Activated CD4-positive, alpha-beta T cell treated with anti-CD3 and anti-CD28 coated beads, Interleukin-2, amount 50 U/mL, for 24 hours (primary cell): ENCODE measurements at places on chromosomes 1 and 21.

DNA sequence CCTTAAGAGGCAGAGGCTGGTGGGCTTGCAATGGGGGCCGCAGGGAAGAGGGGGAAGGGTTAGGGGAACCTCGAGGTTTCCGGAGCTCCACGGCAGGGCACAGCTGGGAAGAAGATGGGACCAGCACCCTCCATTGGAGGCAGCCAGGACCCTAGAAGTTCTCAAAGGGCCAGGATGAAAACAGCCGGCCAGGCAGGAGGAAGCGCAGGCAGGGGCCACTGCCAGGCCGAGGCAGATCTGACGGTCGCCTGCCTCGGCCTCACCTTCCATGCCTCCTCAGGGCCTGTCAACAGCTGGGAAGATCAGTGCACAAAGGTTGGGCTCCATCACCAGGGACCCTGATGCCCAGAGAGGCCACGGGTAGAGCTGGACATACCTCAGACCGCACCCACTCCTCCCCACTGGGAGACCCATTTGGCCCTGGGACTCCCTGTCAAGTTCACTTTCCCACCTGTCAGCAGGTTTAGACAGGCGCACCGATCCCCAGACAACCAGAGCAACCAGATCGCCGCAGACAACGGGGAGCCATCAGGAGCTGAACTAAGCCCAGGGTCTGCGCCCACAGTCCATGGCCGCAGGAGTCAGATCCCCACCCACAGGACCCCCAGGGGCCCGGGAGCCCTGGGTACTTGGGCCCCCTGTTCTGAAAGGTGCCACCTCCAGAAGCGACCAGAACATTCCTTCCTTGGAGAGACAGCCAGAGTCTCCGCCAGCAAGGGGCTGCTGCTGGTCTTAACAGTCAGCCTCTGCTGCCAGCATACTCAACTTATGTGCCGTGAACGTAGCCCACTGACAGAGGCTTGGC lies 2.2 kb downstream of the SLC19A1 start:
- no peak for DNase-seq

DNA sequence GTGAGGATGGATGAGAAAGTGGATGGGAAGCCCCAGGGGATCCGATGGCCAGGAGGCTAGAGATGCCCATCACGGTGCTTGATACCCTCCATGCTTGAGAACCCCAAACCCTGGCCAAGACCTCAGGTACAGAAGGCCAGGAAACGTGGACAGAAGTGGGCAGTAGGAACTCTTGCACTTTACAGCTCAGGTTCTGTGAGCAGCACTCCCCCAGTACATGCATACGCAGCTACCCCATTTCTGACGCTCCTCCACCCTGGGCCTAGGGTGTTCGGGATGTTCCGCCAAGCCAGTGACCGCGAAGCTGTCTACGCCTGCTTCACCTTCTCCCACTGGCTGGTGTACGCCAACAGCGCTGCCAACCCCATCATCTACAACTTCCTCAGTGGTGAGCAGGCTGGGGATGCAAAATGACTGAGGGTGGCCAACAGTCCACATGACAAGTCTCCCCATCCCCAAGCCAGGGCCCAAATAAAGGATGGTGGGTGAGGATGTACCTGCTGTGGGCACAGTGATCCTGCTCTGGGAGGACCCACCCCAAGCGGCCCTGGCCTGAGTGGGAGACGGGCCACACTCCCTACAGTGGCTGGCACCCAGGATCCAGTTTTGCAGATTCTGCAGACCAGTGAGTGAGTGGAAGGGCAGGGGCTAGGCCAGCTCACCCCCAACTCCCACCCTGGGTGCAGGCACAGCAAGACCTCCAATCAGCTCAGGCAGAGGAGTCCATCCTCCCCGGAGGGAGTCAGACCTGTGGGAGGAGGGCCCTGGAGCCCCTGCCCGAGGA lies 7.4 kb downstream of the HCRTR1 start:
- no peak for DNase-seq

GRCh38 chr1:68973459-68974244 lies 476.8 kb upstream of the DEPDC1 start:
- no peak for DNase-seq

DNA sequence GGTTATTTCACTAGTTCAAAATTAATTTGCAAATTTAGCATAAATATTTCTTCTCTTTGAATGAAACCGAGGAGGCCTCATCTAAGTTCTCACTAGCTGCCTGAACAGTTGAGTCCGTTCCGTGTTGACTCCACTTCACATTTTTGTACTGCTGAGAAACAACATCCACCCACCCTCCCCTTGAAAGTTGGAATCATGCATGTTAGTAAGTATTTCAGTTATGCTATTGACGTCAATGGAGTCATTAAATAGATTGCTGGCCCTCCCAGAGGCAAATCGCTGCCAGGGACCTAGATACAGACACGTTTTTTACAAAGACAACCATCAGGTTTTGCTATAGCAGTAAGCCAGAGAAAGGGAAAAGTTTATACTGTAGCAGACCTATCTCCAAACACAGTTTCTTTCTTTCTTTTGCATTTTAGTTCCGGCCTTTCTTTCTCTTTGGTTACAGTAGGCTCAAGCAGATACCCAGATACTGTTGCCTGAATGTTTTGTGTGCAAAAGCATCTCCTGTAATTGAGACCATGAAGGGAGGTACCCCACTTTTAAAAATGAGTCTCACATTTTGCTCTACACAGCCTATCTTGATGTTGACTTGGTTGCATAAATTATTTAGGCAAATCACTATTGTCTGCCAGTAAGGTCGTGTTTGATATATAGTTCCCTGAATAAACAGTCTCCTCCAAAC lies 262.6 kb upstream of the SGIP1 start:
- peak; percentile 57 for DNase-seq

- DNase-seq: no peak
Observed at GRCh38 chr21:18373606-18374005, 30.0 kb downstream of the TMPRSS15 start.

GRCh38 chr1:221072214-221072613 lies 193.0 kb downstream of the HLX start:
- DNase-seq: no peak

DNA sequence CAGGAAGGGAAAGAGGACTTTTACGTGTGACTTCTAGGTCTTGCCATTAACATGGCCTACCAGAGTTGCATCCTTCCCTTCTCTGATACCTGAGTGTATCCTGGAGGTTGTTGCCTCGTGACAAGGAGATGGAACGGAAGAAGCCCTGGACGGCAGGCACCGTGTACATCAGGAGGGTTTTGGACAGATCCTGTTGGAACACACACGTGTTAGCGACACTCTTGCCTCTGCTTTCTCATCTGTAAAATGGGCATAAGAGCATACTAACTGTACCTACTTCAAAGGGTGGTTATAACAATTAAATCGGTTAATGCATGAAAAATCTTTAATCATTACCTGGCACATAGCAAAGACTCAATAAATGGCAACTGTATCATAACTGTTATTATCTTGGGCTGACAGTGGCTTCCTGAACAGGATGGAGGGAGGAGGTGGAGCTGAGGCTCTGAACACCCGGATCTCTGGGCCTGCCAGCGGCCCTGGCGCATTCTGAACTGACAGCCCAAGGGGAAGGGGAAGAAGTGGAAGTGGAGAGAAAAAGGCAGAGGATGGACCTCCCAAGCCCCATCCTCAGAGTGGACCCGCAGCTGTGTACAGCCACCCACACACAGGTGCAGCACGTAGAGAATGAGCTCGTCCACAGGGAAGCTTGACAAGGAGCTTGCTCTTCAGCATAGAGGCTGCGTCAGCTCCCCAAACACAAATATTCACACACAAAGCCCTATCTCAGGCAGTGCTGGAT lies 30.2 kb upstream of the EXOSC10 start:
- DNase-seq: no peak

DNA sequence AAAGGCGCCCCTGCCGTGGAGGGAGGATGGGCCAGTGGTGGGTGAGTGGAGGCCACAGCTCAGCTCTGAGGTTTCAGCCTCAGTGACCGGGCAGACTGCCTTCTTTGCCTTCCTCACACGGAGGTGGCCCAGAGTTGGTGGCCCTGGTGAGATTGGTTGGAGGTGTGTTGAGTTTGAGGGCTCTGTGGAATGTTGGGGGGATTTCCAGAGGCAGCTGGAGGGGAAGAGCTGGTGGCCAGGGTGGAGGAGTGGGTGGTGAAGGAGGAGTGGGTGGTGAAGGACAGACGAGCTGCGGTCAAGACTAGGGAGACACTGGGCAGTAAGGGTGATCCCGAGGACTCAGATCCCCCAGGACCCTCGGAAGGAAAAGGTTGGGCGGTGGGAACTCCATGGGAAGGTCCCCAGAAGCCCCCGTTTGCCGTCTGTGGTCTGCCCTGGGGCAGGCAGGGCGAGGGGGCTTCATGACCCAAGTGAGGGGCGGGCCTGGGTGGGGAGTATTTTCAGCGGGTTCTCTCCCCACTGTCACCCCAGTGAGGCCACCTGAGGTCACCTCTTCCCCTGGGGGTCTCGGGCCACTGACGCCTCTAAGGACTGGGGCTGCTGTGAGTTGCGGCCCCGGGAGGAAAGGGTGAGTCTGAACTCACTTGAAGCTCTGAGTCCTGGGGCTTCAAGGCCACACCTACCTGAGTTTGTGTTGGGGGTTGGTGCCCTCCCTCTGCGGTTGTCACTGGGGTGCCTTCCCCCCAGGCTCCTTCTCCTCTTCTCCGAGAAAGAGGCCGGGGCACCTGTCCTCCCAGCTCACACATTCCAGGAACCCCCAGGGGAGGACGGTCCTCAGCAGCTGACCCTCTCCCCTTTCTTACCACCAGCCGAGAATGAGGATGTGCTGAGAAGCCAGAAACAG lies 22.7 kb upstream of the PIK3CD start:
- peak; percentile 35 for DNase-seq

DNA sequence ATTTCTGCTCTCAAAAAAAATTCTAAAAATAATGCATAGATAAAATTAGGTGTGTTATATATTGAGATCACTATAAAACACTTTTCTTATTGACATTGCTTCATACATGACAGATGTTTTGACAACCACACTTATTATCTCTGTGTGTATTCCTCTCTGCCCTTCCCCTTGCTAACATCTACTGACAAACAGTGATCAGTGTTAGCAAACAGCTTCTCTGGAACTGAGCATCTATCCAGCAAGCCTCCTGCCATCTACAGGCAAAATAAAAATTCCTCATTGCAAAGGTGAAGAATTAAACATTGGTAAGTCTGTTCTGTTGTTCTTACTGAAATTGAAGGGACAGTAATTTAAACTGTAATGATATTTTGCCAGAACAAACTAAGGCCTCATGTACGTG lies 2153.9 kb downstream of the NCAM2 start:
- DNase-seq: no peak

- no peak for DNase-seq
Observed at GRCh38 chr1:22626237-22627157, 9.9 kb upstream of the C1QA start.

- DNase-seq: peak; percentile 23
Observed at GRCh38 chr1:235763962-235764361, 102.7 kb downstream of the LYST start.

DNA sequence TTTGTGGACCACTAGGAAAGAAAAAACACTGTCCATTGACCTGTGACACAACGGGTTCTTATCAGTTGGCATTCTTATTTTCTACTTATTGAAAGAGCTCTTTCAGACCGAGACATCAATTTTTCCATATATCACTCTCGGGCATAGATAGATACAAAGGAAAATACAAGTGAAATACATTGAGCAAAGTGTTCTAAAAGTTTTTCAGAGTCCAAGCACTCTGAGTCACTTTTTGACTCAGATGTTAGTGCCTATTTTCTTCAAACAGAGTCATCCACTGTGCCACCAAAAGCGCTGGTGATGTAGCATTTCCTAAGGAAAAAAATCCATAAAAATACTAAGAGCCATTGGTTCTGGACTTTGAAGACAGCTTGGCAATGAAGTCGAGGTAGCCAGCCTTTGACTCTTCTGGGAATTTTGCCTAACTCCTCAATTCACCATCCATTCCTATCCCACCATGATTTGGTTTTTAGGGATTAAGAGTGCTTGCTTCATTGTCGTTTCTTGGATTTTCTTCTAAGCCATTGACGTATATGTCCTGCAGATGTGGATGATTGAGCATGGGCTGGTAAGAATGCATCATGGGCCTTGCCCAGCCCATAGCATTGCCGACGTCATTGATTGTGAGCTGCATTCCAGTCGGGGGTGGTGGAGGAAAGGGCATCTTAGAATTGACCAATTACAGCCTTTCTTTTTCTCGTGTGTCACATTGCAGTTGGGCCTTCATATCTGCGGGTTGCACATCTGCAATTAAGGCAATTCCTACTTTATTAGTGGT lies 10.6 kb downstream of the GALNT2 start:
- no peak for DNase-seq

DNA sequence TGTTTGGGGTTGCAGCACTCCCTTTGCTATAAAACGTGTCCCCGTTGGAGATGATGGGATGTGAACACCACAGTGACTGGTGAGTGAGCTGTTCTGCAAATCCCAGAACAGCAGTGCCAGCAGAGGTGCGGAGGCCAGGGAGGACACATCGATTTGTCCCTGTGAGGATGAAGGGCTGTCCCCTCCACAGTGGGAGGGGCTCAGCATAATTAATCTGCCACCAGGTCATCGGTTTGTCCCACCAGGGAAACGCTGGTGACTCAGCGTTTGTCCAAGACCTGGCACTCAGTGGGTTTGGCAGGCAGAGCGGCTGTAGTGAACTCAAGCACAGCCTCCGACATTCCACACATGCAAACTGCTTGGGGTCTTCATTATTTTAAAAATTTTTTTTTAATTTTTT lies 22.8 kb upstream of the PDE9A start:
- DNase-seq: no peak

DNA sequence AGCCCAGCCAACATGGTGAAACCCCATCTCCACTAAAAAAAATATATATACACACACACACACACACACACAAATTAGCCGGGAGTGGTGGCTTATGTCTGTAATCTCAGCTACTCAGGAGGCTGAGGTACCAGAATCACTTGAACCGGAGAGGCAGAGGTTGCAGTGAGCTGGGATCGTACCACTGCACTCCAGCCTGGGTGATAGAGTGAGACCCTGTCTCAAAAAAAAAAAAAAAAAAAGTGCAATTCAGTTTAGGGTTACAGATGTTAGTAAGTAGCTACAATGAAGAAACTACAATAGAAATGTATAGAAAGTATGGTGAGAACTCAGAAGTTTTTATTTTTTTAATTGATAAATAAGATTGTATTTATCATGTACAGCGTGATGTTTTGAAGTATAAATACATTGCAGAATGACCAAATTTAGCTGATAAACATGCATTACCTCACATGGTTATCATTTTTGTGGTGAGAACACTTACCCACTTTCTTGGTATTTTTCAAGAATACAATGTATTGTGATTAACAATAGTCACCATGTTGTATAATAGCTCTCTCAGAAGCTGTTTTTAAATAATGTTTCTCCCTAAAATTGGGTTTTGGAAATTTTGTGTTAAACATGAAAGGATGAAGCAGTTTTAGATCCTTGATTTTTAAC lies 17.9 kb downstream of the KDM1A start:
- no peak for DNase-seq

GRCh38 chr1:168513656-168514404 lies 30.0 kb downstream of the XCL2 start:
- DNase-seq: no peak

DNA sequence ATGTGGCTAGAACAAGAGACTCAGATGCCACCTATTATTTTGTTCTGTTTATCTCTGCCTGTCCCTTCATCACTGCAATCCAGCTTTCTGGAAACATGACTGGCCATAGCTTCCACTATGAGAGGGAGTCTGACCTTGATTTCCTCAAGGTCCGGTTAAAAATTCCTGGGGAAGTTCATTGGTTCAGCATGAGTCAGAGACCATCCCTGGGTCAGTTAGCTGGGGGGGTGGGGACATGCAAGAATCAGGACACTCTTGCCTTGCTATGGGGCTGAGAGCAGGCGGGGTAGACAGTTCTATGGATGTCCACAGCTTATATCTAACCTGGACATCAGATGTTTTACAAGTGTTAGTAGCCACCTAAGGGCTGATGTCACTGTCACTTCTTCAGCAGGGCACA lies 81.1 kb downstream of the TENT5C start:
- DNase-seq: no peak
